Dermis blood vessel endothelial cell (primary cell): ENCODE measurements at places on chromosomes 5 and 9.

GRCh38 chr9:125632321-125633115 lies 74.5 kb downstream of the MAPKAP1 start:
- peak; percentile 34 for DNase-seq

- no peak for DNase-seq
Observed at GRCh38 chr5:83715236-83716065, 5.2 kb downstream of the HAPLN1 start.

DNA sequence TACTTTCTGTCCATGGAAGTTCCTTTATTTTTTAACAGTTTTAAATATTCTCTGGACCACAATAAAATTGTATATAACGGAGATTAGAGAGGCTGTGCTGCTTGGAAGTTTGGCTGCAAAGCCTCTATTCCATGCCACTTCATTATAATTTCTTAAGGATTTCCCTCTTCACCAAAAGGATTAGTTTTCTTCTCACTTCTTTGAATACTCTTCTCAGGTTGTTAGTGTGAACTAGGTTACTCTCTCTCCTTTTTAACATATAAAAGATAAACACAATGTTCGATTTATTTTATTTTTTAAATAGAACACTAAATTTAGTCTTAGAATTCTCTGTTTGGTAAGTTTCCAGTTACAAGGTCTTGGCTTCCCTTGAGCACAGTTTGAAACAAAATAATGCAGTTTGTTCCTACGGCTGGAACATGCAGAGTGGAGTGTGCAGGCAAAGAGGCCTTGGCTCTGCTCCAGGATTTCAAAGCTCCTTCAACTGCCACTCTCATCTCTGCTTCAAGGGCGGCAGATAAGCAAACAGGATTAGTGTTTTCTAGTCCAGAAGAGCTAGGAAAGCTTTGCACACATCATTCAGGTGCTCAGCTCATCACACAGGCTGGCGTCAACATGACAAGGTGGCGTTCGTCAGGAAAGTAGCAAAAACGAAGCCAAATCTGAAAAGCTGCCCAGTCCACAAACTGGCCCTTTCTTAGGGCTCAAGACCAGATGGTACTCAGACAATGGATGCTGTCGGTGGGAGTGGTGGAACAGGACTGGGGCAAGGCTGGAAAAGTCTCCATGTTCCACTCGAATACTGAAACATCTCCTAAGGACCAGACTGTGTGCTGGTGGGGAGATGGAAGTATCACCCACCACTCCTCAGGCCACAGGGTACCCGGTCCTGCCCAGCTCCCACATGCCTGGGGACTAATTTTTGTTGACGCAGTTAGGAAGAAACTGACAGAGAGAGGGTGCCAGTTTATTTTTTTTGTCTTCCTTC lies 286.6 kb downstream of the CRB2 start:
- DNase-seq = no peak

DNA sequence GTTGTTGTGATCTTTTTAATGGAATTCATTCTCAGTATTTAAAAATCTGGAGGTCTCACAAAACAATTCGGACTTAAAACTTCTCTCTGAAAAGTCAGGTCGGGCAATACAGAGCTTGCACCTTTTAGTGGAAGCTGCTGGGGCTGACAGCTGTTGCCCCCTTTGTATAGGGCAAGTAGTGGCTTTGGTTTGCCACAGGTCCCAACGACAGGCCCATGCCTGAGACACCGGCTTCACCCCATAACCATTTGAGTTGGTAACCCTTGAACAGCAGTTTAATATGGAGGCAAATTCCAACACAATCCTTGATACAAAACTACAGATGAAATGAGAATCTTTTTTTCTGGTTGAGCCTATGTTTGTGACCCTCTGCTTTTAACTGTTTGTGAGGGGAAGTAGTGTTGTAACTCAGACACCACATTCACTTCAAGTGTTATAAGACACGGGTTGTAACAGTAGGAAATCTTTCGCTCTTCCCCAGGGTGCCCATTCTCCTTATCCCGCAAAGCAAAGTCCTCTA lies 752 bp upstream of the GLRX start:
- DNase-seq = no peak

DNA sequence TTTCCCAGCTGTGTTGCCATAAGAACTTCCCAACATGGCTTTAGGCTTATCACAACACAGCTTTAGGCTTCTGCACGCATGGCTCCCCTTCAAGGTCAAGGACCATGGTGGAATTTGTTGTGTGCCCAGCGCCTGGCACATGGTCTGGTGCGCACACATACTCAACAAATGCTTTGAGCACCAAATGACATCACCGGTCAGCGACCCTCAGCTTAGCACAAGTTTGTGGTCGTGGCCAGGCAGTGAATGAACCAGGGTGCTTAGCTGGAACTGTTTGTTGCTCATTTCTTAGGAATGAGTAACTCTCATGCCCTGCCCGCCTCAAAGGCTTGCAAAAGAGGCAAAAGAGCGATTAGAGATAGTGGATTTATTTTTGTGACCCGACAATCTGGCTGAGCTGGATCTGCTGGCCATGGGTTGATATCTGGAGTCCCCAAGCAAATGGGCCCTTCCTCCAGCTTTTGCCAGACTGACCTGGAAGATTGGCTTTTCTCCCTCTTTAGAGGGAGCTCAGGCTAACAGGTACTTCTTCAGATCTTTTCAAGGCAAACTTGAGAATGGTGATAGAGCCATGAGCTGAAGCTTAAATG lies 58.9 kb downstream of the DAP start:
- DNase-seq = peak; percentile 41

DNA sequence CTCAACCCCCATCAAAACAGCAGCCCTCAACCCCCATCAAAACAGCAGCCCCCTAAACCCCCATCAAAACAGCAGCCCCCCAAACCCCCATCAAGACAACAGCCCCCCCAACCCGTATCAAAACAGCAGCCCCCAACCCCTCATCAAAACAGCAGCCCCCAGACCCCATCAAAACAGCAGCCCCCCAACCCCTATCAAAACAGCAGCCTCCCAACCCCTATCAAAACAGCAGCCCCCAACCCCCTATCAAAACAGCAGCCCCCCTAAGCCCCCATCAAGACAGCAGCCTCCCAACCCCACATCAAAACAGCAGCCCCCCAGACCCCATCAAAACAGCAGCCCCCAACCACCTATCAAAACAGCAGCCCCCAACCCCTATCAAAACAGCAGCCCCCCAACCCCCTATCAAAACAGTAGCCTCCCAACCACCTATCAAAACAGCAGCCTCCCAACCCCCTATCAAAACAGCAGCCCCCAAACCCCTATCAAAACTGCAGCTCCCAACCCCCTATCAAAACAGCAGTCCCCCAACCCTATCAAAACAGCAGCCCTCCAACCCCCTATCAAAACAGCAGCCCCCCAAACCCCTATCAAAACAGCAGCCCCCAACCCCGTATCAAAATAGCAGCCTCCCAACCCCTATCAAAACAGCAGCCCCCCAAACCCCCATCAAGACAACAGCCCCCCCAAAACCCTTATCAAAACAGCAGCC lies 1.2 kb downstream of the TPPP start:
- no peak for DNase-seq

DNA sequence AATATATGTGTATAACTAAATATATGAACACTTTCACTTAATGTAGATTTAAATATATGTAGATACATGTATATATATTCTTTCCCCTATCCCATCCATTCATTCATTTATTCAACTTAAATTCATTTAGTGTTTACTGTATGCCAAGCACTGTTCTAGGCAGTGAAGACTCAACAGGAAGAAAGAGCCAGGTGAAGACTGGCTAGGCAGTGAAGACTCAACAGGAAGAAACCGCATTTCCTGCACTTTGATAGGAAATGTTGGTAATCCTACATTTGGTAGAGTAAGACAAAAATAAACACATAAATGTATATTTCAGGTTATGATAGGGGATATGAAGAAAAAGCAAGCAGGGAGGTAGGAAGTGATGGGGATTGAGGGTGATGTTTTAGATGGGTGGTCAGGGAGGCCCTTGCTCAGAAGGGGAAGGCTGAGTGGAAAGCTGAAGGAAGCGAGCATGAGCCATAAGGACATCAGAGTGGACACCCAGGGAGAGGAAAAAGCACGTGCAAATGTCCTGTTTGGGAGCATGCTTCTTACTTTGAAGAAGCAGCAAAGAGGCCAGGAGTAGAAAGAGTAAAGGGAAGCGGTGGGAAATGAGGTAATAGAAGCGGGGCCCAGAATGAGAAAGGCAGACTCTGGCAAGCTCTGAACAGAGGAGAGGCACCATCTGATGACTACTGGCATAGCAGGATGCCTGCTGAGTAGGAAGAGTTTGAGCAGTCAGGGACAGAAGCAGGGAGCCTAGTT lies 227.8 kb upstream of the MAP3K1 start:
- DNase-seq = no peak

GRCh38 chr9:71769175-71770161 lies 1.2 kb upstream of the CEMIP2 start:
- peak; percentile 40 for DNase-seq

DNA sequence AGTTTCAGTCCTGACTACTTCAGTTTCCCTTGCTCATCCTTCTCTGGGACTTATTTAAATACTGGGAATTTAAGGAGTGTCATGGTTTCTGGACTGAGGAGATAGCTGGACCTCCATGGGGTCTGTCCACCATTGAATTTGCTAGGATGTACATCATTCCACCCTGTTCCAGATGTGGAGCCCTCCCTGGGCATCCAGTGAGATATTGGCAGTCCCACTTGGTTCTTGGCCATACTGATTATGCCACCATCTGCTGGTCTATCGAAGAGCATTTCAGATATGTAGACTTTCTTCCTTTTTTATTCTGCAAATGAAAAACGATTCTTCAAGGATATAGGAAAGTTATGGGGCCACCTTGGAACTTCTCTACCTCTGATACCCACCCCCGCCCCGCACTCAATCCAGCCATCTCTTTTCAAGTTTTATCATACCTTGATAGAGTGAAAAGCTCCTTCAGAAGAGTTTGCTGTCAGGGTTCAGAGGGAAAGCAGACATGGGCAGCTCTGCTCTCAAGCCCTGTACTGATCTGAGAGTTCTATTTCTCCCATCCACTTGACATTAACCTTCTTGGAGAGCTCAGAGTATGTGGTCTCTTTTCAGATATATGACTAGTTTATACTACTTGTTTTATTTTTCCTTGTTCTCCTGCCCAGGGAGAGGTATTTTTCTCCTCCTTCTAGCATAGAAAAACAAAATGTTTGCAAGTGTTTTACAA lies 490.7 kb upstream of the SGCD start:
- DNase-seq = no peak

GRCh38 chr9:114827641-114828302 lies 21.9 kb upstream of the TNFSF15 start:
- DNase-seq = no peak

DNA sequence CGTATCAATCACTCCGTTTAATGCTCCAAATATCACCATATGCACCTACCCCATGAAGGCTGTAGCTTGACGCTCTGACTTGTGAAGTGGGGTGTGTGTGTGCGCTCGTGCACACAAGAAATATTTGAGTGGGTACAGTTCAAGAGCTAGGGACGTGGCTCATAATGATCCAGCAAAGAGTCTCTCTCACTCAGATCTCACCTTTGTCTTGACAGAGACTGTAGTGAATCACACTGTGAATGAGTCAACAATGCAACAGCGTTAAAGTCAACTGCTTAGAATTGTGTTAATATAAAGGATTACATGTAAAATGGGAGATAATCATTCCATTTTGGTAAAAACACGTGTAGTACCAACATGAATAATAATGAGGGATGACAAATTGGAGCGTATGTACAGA lies 119.4 kb downstream of the MED27 start:
- no peak for DNase-seq

DNA sequence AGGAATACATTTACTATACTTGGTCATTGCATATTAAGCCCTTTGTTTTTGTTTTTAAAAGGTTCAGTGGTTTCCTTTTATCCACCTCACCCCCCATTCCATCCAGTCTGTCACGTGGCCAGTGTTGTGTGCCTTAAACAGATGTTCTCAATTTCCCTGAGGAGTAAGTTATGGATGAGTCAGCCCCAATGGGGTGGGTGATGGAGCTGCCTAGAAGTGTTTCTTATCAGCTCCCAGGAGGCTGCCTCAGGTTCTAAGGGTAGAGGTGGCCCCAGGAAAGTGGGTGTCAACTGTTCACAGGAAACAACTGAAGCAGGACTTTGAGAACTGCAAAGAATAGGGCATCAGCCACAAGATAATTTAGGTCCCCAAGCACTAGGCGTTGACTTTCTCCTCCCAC lies 41.1 kb downstream of the ACTBL2 start:
- peak; percentile 89 for DNase-seq

- no peak for DNase-seq
Observed at GRCh38 chr5:59823420-59823819, 70.1 kb downstream of the PDE4D start.

DNA sequence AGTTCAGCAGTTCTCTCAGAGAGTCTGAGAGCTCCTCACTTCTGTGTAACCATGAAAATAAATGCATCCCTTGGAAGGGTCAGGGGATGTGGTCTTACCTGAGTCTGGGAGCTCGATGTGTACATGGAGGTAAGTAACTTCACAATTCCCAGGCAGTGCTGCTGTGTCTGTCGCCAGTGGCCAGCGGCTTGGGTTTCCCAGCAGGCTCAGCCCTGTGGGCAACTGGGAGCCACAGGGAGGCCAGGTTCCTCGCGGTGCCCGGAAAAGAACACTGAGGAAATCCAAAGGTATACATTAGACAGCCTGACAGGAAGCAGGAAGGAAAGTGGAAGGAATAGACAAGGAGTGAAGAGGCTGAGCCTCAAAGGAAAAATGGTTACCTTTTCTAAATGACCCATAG lies 62.2 kb downstream of the OSTF1 start:
- DNase-seq = no peak

GRCh38 chr5:157731272-157732129 lies at the start of gene THG1L:
THG1L (plus strand) TSS chr5:157731420; CDS start chr5:157731441, 21 bp downstream.
- DNase-seq = peak; percentile 97

DNA sequence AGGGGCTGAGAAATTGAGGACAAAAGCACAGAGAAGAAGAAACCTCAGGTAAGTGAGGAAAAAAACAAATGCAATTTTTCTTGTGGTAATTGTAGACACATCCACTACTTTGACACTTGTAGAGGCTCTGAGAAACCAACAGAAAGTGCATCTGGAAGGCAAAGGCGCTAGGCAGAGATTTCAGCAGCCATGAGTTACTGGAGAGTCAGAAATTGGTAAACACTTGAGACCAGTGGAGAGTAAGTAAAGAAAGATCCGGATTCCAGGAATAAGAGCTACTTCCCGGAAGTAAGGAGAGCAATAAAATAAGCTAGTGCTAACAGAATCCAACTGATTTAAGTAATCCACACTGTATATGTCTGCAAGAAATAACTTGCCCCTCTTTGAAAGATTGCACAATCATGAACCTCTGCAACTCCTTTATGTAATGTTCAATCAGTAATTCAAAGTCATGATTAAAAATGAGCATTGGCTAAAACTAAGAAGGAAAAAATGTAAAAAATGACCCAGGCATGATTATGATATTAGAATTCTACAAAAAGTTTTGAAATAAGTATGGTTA lies 382.1 kb downstream of the CDH18 start:
- no peak for DNase-seq

DNA sequence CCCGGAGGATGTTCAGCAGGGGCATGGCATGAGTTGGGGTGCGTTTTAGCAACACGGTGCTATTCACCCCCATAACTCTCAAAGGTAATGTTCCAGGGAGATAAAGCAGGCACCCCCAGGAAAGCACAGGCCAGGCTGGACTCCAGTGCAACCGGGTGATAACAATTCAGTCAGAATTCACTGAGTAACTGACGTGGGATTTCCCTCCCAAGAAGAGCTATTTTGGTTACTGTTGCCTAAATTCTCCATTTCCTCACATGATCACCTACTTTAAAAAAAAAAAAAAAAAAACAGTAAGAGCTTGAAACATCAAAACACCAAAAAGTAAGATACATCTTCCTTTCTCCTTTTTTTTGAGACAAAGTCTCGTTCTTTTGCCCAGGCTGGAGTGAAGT lies 137.6 kb upstream of the WWC1 start:
- no peak for DNase-seq

- DNase-seq = no peak
Observed at GRCh38 chr5:137741718-137742117, 5.8 kb upstream of the KLHL3 start.
